CD4-positive, alpha-beta T cell treated with Interleukin-6 for 4 hours (primary cell): ENCODE measurements at places on chromosomes 2 and 18.
A peak's percentile ranks its signal among the peaks of the same experiment; 100 is the strongest.

DNA sequence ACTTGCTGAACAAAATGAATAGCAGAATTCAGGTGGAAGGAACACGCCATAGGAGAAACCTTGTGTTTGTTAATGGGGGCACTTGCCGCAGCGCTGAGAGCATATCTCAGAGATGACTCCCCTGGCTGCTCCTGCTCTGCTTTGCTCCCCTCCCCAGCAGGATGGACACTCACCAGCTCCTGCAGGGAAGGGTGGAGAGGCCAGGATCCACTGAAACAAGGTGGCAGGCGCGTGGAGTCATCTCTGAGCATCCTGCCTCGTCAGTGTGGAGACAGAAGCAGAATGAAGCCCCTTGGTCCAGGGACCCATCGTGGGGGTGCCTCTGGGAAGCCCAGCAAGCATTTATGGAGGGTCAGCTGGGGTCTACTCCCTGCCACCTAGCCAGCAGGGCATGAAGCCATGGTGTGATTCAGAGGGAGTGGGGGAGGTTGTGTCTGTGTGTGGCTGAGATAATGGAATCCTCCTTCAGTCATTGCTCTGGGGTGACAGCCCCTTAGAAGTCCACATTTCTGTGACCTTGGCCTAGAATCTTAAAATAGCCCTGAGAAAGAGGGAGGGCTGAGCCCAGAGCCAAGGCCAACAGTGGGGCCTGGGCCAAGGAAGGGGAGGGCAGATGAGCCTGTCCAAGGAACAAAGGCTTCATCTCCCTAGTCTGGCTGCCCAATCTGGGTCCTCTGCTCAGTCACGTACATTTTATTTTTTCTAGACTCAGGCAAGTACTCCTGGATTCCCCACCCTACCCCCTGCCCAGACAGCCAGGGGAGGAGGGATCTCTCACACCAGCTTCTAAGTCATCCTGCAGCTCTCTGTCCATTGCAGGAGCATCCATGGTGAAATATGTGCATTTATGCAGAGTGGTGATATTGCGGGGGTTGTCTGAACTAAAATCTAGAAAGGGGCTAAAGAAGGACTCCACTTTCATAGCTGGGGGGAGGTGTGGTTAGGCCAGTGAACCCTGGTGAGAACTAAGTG is 215.4 kb downstream of the ZBTB7C start:
- DNase-seq: no peak

- DNase-seq: no peak
These were observed 230.8 kb downstream of the CELF4 start for GRCh38 chr18:37334631-37335408.

GRCh38 chr2:235265348-235265965 is 228.4 kb upstream of the AGAP1 start:
- DNase-seq: no peak

- peak; percentile 72 for DNase-seq
These were observed 19.7 kb upstream of the ARHGAP25 start for GRCh38 chr2:68714866-68715265.

GRCh38 chr2:233000886-233001750 is 11.9 kb downstream of the NGEF start:
- no peak for DNase-seq

GRCh38 chr18:79601234-79601633 is 78.4 kb upstream of the CTDP1 start:
- DNase-seq: no peak

DNA sequence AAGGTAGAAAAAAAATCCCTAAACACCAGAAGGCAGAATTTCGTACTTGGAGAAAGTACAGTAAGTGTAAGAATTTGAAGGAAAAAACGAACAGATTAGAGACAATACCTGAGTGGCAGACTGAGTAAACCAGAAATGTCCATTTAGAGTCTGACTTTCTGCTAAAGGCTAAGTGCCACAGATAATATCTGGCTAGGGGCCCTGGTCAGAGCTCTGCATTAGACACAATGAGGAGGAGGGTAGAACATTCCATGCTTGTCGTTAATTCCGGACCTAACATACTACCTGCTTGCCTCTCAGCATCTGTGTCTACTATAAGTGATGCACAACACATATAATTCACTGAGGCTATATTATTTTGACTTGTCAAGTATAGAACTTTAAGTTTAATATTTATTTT is 18.1 kb downstream of the SEPTIN10 start:
- no peak for DNase-seq

DNA sequence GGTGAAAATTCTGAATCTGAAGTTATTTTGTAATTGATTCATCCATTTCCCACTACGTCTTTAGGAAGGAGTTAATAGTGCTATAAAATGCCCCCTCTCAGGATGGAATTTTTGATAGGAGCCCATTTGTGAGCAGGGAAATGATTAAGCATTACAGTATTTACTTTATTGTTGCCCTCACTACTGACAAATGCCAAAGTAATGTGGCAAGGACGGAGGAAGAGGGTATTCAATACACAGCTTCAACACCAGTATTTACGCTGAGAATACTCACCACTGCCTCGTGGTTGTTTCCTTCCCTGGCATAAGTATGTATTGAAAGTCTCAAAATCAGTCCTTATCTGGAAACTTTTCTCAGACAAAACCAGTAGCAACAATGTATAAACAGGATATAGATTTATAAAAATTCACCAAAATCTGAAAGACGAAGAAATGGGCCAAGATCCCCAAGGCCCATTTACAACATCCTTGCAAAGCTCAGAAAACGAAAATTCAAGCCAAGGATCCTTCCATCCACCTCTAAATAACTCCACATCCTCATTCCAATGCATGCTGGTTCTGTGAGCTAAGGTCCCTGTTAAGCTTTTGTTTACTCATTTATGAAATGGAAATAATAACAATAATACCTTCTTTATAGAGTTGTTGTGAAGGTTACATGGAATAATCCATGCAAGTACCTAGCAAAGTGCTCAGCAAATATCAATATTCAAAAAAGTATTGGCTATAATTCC is 29.3 kb downstream of the FEZ2 start:
- DNase-seq: no peak

GRCh38 chr2:81734981-81735380 is 1430.4 kb upstream of the LRRTM1 start:
- DNase-seq: no peak

GRCh38 chr2:10269711-10270610 is 32.7 kb upstream of the HPCAL1 start:
- DNase-seq: no peak

- DNase-seq: no peak
These were observed 44.1 kb downstream of the GATA6 start for GRCh38 chr18:22213333-22213973.

GRCh38 chr2:121061633-121062032 is 223.4 kb downstream of the TFCP2L1 start:
- DNase-seq: no peak

GRCh38 chr2:48844417-48845155 is 89.1 kb upstream of the LHCGR start:
- DNase-seq: no peak

GRCh38 chr18:50203801-50204604 is 9.1 kb upstream of the MYO5B start:
- DNase-seq: peak; percentile 9

- DNase-seq: no peak
These were observed 675.5 kb upstream of the SLC8A1 start for GRCh38 chr2:41127351-41127750.

GRCh38 chr18:74819433-74820059 is 221.9 kb downstream of the ZNF407 start:
- DNase-seq: no peak

DNA sequence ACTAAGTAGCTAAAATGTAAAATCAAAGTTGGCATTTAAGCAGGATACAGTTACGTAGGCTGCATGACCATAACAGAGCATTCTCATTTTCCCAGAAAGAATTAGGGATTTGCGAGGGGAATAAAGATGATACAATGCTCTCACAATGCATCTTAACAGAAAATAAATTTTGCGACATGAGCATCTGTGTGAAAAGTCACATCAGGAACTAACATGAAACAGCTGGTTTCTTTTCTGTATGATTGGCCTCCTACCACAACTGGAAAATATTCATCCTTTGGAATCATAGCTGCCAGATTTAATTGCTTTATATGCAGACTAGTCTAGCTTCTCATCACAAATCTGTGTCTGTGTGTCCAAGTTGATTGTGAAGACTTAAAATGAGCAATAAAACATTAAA is 66.0 kb downstream of the KCTD18 start:
- no peak for DNase-seq

DNA sequence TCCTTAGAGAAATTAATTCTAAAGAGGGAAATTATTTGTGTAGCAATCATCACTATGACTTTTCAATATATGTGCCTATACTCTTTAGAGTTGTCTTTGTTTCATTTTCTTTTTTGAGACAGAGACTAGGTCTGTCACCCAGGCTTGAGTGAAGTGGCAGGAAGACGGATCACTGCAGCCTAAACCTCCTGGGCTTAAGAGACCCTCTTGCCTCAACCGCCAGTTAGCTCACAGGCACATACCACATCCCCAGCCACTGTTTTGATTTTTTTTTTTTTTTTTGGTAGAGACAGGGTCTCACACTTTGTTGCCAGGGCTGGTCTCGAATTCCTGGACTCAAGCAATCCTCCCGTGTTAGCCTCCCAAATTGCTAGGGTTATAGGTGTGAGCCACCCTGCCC is 12.4 kb downstream of the YWHAQ start:
- peak; percentile 43 for DNase-seq

DNA sequence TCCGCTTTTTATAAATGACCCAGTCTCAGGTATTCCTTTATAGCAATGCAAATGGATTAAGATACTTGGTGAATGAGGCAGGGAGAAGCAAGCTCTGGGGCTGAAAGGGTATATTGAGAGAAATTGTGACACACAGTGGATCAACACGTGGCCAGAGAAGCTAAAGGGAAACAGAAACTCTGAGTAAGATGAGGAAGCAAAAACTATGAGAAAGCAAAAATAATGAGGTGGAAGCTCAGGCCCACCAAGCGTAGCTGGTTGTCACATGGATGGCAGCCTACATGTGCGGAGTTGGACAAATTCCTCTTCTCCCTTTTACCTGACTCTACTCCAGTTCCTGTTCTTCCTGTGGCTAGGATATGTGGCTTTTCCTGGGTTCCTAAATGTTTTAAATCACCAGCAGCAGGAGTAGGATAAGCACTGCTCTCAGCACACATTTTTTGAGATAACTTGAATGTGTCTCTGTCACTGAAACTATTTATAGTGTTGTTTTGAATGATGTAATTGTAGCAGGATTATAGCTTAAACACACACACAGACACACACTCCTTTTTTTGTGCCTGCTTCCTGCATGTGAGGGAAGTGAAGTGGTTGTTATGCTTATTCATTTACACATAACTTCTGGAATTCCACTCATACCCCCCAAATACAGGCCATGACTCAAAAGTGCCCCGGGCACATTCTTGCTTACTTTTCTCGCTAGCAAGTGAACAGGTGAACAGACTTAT is 30.1 kb upstream of the EPC2 start:
- DNase-seq: no peak

- peak; percentile 88 for DNase-seq
These were observed 106.3 kb upstream of the CD302 start for GRCh38 chr2:159904127-159904958.

DNA sequence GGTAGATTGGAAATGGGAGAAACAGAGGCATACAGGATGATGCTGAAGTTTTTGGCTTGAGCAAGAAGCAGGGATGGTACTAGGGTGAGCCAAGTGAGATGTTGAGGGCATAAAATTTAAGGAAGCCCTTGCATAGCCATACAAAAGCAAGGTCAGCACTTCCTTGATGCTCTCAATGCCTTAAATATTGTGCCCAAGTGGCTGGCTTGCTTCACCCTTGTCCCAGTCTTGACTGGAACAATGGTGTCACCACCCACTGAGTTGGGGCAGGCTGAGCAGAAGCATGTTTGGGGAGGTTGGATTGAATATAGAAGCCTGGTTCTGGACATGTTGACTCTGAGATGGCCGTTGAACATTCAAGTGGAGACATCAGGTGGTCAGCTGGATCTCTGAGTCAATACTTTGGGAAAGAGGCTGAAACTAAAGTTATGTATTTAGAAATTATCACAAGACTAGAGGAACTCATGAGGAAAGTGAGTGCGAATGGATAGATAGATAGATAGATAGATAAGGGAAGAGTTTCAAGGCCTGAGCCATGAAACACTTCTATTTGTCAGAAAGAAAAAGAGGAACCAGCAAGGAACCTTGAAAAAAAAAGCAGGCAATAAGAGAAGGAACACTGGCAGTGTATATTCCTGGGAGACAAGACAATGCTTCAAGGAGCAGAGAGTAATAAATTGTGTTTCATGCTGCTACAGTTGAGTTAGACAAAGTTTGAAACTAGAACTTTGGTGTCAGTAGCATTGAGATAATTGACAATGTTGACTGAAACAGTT is 43.0 kb upstream of the HNMT start:
- no peak for DNase-seq

DNA sequence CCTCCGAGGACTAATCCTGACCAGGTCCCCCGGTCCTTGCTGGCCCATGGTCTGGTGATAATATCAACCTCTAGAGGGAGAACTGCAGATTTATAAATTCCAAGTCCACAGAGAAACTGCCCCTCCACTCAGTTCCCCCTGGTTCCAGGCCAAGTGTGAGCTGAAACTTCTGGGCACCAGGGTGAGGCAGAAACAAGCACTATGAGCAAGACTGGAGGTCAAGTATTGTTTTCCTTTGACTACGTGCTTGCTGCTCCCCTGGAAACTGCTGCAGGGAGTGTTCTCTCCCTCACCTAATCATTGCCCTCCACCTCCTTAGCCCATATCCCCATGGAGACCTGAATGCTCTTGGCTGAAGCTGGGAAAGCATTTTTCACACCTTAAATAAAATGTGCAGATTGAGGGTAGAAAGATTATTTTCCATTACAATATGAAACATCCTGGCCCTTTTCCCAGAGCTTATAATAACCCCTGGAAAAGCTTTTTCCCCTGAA is 135.2 kb downstream of the RDH14 start:
- no peak for DNase-seq

DNA sequence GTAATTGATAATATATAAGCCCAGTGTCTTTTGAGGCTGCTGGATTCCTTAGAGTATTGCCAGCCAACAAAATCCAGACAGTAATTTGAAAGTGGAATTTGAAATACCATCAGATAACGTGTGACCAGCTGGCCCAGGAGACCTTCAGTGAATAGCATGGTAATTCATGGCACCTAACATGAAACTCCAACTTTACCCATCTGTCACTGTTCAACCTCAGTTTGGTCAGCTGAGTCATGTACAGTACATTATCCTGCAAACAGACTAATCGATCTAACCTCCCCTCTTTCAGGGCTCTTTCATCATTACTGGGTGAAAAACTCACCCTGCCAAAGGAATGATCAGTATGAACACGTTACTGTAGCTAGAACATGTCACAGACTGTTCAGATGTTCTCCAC is 230.6 kb downstream of the DOK6 start:
- DNase-seq: no peak

GRCh38 chr2:203739351-203739750 is 32.9 kb downstream of the CD28 start:
- DNase-seq: peak; percentile 58

DNA sequence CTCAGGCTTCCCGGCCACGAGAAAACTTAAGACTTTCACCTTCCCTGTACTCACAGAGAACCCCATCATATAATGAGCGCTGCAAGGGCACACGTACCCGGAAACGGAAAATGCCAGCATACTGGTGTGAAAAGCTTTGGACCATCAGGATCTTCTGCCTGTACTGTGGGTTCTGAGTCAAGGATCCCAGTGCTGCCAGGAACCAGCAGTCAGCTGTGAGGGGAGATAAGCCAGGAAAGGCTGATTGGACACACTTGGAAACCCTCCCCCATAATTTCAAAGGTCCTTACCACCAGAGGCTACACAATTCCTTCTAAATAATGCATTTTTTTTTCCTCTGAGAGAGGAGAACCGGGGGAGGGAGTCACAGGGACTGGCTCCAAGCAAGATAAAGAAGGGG is 31.4 kb downstream of the CAPN13 start:
- DNase-seq: no peak

- no peak for DNase-seq
These were observed 294.8 kb downstream of the PTGR3 start for GRCh38 chr18:74914052-74914591.

- no peak for DNase-seq
These were observed 230.6 kb upstream of the LRATD1 start for GRCh38 chr2:14401873-14402272.
